ENCODE measurements at places on chromosomes 7 and 10.

DNA sequence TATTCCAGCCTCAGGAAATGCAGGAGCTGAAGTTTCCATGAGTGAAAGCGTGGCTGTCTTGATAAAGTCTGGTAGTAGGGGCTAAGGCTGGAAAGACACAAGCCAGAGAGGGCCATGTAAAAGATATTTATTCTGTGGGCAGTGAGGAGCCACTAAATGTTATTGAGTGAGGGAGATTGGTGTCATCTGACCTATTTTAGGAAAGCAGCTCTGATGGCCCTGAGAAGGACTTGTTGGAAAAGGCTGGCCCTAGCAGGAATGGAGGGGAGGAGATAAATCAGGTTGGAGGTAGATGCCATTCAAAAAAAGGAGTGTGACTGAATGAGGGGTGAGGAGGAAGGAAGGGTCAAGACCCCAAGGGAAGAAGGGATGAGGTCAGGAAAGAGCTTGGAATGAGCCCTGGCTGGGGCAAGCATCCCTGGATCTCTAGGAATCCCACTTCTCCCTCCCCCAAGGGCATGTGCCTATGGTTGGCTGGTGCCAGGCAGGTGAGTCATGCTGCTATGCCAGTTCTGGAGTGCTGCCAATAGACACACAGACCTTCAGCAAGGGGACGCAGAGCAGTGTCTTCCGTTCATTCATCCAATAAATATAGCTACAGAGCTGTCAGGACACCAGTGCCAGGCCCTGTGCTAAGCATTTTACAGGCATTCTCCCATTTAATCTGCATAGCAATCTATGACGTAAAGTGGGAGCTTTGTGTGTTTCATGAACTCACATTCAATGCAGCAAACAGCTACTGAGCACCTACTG lies 2.0 kb downstream of the ANKRD2 start:
- no peak overlapping the region for H3K4me3 ChIP-seq
- H3K4me1 ChIP-seq: no peaks in the 10 kb centered on the region
- no peaks in the 10 kb centered on the region for H3K36me3 ChIP-seq
- H3K27ac ChIP-seq: no peak overlapping the region

DNA sequence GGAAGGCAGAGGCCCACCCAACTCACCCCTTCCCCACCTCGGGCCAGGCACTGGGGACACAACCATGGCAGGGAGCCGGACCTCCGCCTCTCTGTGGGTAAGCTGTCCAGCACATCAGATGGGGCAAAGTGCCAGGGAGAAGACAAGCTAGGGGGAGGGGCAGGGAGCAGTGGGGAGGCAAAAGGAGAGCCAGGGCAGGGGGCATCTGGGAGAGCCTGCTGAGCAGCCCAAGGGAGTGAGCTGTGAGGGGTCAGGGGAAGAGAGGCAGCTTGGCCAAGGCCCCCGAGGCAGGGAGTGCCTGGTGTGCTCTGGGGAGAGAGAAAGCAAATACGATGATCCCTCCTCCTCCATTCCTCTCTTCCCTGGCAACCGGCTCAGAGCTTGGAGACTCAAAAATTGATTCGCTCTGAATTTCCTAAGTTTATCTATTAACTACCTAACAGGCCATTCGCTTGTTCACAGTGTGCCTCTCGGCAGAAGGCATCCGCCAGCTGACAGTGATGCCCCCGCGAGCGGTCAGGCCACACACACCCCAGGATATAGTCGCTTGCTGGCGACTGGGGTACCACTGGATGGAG lies 4.5 kb downstream of the CAMK2B start:
- H3K4me3 ChIP-seq: no peak overlapping the region
- H3K4me1 ChIP-seq: no peaks in the 10 kb centered on the region
- DNase-seq: no peak
- H3K27ac ChIP-seq: no peak overlapping the region

DNA sequence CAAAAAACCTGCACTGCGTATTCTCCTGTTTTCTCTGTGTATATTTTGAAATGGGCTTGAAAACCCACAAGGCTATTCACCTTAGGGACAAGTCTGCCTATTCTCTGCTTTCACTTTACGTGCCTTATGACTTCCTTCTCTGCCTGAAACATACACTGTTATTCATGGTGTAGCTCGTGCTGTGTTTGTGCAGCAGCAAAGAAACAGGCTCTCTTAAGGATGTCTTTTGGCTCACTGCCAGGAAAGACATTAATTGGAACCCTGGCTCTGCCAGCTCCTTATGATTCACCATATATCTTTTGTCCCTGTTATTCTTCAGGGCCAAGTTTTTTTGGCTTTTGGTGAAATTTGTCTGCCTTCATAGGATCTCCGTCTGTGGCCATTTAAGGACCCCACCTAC lies 92.4 kb downstream of the TMEM106B start:
- H3K27me3 ChIP-seq: no peaks in the 10 kb centered on the region
- no peak overlapping the region for H3K4me3 ChIP-seq
- H3K4me1 ChIP-seq: no peaks in the 10 kb centered on the region
- H3K36me3 ChIP-seq: no peaks in the 10 kb centered on the region
- DNase-seq: no peak

GRCh38 chr10:119859420-119860258 lies 13.0 kb downstream of the MCMBP start:
- H3K36me3 ChIP-seq: peaks cover 30% of the 10 kb centered on the region
- peaks cover 4% of the 10 kb centered on the region for H3K4me1 ChIP-seq
- H3K4me3 ChIP-seq: no peak overlapping the region
- no peak overlapping the region for H3K27ac ChIP-seq
- DNase-seq: no peak

DNA sequence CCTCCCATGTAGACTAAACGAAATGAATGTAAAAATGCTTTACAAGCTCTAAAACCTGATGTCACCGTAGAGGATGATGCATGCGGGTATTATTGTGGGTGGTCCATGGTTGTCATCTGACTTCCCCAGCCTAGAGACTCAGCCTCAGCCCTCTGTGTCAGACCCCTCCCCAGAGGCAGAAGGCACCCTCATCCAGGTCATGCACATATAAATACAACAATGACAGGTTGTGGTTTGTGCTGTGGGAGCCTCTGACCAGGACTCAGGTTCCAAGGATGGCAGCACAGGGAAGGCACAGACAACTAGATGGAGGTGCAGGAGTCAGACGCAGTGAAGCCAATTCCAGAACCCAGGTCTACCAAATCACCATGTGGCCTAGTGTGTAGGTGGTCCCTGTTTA lies 3.3 kb upstream of the NODAL start:
- peaks cover 32% of the 10 kb centered on the region for H3K27me3 ChIP-seq
- peaks cover 18% of the 10 kb centered on the region for H3K4me1 ChIP-seq
- no peak overlapping the region for H3K4me3 ChIP-seq
- no peak overlapping the region for H3K27ac ChIP-seq
- DNase-seq: no peak
- no peaks in the 10 kb centered on the region for H3K36me3 ChIP-seq

- H3K36me3 ChIP-seq: no peaks in the 10 kb centered on the region
- H3K27me3 ChIP-seq: no peaks in the 10 kb centered on the region
- H3K4me1 ChIP-seq: no peaks in the 10 kb centered on the region
- no peak for DNase-seq
These were observed 120.1 kb downstream of the SAMD9 start for GRCh38 chr7:92997719-92998118.

GRCh38 chr10:102673236-102673818 lies 29.0 kb downstream of the TRIM8 start:
- peak overlapping the region; percentile 48 for H3K4me3 ChIP-seq
- no peak for DNase-seq
- peak overlapping the region; percentile 66 for H3K27ac ChIP-seq
- peaks cover 72% of the 10 kb centered on the region for H3K4me1 ChIP-seq
- H3K27me3 ChIP-seq: no peaks in the 10 kb centered on the region
- no peaks in the 10 kb centered on the region for H3K36me3 ChIP-seq

GRCh38 chr10:18164093-18164492 lies 23.9 kb downstream of the CACNB2 start:
- H3K27me3 ChIP-seq: no peaks in the 10 kb centered on the region
- no peaks in the 10 kb centered on the region for H3K4me1 ChIP-seq
- no peak for DNase-seq
